ENCODE measurements at places on chromosomes 11 and 22.

GRCh38 chr11:129973809-129974208 is 28.8 kb downstream of the PRDM10 start:
- DNase-seq = no peak

DNA sequence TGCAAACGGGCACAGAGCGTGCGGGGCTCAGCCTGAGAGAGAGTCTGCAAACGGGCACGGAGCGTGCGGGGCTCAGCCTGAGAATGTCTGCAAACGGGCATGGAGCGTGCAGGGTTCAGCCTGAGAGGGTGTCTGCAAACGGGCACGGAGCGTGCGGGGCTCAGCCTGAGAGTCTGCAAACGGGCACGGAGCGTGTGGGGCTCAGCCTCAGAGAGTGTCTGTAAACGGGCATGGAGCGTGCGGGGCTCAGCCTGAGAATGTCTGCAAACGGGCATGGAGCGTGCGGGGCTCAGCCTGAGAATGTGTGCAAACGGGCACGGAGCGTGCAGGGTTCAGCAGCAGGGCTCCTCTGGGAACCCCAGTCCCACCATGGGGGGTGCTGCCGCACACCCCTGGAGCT is 13.5 kb downstream of the PHRF1 start:
- DNase-seq = no peak

DNA sequence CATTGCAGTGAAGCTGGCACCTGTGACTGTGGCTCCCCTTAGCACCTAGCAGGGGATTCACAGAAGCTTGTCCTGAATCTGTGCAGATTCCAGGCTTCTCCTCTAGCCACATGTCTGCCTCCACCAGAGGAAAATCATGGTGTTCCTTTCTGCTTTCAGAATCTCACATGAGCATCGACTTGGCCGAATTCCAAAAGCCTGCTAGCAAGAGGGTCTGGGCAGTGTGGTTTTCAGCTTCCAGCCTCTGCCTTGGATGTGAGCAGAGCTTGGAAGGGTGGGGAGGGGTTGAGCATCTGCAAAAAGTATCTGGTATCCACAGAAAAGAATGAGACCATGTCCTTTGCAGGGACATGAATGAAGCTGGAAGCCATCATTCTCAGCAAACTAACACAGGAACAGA is 911.1 kb downstream of the TBC1D22A start:
- DNase-seq = no peak

DNA sequence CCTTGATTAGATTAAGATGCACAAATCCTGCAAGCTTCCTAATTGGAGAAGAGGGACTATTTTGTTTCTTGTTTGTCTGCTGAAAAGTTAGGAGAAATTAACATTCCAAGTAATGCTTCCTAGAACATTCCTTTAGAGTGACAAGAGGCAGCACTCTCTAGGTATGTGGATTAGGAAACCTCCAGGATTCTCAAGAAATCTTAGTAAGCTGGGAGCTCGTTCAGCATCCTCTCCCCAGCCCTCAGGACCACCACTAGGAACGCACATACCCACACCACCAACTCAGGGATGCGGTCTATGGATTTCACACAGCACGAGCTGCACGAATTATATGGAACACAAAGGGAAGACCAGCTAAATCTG is 52.9 kb downstream of the NCAPD3 start:
- no peak for DNase-seq

GRCh38 chr11:115348416-115348815 is 155.8 kb downstream of the CADM1 start:
- DNase-seq = no peak

DNA sequence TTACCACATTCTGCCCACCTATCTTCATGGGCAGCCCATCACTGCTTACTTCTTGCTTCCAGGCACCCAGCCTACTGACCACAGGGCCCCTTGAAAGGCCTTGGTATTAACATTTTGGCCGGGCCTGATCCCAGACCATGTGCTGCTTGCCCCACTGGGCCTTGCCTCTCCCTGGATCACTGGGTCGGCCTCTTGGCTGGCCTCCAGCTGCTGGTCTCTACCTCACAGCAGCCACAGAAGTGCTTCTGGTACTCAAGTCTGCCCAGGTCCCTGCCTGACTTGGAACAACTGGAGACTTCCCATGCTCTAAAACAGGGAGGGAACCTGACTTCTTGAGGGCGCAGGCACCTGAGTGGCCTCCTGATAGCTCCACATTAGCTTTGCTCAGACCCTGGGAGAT is 63.6 kb downstream of the THAP12 start:
- DNase-seq = no peak

DNA sequence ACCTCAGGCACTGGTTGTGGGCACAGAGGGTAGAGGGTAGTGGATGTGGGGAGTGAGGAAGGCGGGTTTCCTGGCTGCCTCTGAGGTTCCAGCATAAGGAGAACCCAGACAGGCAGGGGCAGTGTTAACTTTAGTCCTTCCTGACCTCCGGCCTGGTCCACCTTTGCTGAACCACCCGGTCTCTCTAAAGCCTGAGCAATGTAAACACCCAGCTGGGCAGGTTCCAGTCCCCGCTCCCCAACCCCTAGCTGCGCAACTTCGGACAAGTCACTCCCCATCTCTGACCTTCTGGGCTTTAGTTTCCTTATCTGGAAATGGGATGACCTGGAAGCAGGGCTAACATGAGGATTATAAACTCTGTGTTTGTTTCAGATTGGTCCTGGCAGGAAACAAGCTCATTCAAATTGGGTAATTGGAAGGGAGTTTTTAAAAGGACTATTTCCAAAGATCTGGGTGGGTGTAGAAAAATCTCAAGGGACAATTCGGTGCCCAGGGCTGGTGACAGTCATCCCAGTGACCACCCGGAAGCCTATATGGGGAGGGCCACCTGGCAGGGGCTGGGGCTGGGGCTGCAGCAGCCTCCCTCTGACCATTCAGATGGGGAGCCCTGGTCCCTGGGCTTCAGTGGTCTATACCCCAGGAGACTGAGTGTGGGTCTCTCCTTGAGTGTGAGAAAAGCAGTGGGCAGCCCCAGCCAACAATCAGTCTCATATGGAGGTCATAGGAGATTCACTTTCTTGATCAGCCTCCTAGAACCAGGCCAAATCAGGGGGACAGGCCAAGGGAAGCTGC is 108.3 kb upstream of the SYT13 start:
- DNase-seq = no peak

All from Panc1 (cell line).